NCI-H1417 (cell line): ENCODE measurements at places on chromosomes 1 and 21.

DNA sequence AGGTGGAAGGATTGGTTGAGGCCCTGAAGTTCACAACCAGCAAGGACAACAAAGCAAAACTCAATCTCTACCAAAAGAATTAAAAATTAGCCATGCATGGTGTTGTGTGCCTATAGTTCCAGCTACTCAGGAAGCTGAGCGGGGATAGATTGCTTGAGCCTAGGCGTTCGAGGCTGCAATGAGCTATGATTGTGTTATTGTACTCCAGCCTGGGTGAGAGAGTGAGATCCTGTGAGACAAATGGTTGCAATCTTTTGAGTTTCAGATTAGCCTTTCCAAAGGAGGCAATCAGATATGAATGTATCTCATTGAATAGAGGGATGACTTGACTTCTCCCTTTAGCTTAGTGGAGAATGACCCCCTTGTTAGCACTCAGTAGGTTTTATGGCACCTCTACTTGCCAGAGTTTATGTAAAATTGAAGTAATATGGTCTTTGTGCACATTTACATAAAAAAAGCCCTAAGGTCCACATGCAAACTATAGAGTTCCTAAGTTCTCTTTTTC lies 105.6 kb upstream of the OLFM3 start:
- no peak for DNase-seq

DNA sequence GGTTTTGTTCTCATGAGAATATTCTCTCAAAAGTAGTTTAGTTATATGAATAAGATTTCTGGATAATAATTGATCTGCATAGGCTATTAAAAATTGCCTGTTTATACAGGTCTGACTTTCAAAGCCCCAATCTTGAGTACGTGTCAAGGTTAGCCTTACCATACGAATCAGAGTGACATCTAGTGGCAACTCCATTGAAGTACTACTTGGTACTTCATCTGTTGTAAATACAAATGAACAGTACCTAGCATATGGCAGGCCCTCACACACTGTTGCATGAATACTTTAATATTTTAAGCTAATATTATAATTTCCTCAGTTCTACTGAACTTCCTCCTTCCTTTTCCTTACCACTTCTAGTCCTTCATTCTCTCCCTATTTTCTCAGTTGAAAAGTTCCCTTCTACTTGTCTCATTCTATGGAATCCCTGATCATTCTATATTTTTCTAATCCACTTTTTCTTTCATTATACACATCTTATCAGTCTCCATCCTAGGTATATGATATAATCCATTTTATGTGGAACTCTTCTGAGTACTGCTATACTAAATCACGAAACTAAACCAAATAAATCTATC lies 101.2 kb downstream of the AKT3 start:
- peak; percentile 90 for DNase-seq

DNA sequence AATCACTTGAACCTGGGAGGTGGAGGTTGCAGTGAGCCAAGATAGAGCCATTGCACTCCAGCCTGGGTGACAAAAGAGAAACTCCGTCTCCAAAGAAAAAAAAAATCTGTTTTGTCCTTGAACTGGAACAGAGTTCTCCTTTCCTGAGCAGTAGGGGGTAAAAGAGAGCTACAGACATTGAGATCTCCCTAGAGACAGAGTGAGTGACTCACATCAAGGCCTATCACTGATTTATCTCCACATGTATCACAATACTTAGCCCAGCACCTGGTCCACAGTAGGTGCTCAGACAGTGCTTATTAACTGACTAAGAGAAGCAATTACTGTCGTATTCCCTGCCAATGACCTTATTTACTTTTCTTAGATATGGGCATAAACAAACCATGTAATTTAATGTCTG lies 354.1 kb upstream of the C1orf87 start:
- peak; percentile 36 for DNase-seq

DNA sequence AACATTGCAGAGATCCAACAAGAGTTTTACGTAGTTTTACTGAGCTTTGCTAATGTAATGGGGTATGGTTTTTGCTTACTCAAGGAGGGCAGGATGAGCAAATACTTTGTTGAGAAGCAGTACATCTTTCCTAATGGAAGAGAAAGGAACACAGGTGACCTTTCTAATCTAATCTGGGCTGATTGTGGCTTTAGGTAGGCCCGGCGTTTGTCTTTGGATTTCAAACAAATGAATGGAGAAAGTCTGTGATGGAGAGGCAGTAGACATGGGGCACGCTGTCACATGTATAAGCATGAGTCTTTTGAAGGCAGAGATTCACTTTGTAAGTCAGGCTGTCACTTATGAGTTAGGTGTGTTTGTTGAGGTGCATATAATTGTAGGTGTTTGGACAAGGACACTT lies 1.7 kb downstream of the PLEKHM2 start:
- no peak for DNase-seq

GRCh38 chr1:27618341-27619082 lies 14.6 kb upstream of the AHDC1 start:
- no peak for DNase-seq

DNA sequence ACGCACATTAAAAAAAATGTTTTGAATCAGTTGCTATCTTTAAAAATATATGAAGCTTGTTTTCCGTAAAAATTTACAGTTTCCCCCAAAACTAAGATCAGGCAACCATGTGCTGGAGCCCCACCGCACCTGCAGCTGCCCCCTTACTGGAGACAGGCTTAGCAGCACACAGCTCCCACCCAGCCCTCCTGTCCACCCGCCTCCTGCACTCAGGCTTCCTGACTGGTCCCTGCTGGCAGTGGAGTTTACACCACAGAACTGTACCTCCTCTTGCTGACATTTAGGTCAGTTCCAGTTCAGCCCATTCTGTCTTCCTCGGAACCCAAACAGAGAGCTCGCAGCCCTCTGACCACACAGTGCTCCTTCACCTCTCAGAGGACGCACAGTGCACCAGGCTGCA lies 2.1 kb downstream of the GPR161 start:
- no peak for DNase-seq

DNA sequence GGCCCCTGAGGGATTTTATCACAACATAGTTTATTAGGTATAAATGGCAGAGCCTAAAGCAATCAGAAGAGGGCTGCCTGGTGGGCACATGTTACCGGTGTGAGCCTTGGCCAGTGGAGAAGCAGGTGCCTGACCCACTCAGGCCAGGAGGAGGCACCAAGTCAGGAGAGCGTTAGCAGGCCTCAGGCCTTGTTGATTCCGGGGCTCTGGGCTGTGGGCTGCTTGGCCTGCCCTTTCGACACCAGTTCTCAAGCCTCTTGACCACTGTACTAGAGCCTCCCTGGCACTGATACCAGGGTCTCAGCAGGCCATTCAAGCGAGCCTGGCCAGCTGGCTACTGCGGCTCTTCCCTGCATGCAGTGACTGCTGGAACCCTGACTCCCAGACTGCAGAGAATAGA lies 20.8 kb downstream of the CLDN14 start:
- no peak for DNase-seq

GRCh38 chr1:150876119-150876454 lies 312 bp downstream of the ARNT start:
- no peak for DNase-seq

DNA sequence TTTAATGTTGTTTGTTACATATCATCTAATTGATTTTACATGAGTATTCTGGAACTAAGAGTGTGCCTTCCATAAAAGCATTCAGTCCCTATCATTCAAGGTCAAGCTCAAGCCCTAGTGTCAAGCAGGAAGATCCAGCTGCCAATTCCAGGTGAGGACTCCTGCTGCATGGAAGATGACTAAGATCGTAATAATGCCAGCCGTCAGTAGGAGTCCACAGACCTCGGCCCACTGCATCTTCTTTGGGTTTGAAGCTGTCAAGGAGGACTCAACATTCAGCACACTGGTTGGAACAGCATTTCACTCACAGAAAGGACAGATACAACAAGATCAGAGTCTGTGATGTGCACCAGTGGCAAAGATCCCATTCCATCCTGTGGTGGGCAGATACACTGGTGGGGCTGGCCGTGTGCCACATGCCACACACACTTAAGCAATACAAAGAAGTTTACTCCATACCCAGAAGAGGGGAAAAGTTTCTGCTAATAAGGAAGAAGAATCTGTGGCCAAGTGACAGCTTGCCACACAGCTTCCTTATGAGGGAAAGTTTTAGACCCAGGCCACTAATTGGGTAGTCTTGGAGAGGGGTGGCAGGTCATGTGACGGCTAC lies 160.4 kb downstream of the PIK3R3 start:
- no peak for DNase-seq

DNA sequence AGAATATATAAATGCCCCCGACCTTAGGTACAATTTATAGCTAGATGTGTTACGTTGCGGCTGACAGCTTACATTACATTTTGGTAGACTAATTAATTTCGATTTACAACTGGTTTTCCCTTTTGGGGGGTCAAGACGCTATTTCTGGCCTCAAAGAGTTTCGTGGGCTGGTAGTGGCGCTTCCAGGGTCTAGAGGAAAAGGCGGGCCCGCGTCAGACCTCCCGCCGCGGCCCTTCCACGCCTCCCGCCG lies 391 bp downstream of the IFT25 start:
- no peak for DNase-seq

DNA sequence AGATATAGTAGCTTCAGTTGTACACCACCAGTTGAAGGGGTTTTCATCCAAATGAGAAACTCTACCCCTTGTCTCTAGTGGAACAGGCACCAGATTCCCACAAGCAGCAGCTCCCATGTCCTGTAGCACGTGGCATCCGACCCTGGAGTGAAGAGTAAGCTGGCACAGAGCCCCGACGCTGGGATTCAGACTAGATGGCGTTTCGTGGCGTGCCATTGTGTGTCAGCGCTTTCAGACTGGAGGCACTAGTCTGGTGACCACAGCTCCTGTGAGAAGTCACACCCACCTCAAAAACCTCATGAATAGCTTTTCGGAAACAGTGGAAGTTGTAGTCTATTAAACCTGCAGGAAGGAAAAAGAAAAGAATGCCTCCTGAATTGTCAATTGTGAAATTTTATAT lies 20.2 kb downstream of the RRAGC start:
- no peak for DNase-seq

DNA sequence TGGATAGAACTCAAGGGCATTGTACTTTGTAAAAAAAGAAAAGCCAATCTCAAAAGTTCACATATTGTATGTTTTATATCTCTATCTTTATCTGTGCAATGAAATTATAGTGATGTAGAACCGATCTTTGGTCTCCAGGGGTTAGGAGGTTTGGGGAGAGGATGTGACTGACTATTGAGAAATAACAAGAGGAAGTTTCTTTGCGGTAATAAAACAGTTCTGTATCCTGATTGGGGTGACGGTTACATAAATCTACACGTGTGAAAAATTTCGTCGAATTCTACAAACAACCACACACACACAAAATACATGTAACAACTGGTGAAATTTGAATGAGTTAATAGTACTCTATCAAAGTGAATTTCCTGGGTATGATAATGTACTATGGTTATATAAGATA lies 10.6 kb upstream of the OR2T33 start:
- no peak for DNase-seq

DNA sequence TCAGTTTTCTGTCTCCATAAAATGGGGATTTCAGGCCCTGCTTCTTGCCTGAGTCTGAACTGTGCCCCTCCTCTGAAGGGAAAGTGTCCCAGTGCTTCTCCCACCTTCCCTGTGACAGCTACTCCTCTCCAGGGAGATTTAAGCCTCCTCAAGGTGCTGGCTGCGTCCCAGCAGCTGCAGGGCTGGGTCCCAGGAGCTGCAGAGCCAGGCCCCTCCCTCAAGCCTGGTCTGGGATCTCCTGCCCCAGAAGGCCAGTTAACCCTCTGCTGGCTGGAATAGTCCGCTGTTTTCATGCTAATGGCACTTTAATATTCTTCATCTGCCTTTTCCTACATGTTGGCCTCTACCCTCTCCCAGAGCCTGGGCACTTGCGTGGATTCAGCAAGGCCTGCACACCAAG lies 99.0 kb downstream of the PLXNA2 start:
- no peak for DNase-seq

DNA sequence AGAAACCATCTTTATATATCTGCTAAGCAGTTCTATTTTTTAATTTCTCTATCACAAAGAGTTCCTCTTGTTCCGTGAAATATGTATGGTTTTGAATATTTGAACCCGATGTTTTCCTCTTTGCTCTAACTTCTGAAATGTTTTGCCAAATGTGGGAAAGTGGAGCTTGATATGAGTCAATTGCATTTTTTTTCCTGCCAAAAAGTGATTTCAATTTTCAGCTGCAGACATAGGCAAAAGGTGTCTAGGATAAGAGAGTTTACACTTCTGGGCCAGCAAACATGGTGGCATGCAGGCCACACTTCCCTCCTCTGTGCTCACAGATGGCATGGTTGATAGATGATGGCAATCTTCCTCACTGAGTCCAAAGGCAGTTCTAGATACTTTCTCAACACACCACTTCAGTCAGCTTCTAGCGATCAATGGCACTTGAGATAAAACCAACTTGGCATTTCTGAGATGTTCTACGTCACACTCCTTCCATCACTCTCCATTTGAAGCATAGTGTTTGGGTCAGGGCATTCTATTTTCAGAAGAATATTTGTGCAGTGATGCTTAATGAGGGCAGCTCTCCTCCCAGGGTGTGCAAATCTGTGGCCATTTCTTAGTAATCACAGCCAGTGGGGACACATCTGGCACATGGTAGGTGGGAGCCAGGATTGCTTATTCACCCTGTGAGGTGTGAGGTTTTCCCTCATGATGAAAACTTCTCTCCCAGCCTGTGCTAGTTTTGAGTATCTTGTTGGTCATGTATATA lies 54.4 kb upstream of the SCAF4 start:
- DNase-seq = no peak
